Hematopoietic multipotent progenitor cell treated with erythropoietin and hydrocortisone succinate and interleukin-3 and kit ligand, for 15 days (in vitro differentiated cells): ENCODE measurements at places on chromosomes 13 and 19.
A peak's percentile ranks its signal among the peaks of the same experiment; 100 is the strongest.

DNA sequence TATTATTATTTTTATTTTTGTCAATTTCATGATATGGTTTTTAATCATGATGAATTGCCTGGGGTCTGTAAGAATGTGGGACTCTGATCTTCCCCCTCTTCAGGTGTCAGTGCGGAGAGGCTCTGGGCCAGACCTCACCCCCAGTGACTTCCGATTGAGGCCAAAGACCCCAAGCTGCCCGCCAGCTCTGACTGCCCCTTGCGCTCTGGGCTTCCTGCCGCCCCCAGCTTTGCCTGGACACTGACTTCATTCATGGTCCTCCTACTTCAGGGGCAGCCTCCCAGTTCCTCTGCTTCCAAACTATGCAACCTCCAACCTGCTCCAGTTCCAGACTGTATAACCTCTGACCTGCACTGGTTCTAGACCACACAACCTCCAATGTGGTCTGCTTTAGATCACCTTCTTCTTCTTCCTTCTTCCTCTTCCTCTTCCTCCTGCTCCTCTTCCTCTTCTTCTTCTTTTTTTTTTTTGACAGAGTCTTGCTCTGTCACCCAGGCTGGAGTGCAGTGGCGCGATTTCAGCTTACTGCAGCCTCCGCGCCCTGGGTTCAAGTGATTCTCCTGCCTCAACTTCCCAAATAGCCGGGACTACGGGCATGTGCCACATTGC is 6.7 kb upstream of the PPP5C start:
- DNase-seq: no peak

DNA sequence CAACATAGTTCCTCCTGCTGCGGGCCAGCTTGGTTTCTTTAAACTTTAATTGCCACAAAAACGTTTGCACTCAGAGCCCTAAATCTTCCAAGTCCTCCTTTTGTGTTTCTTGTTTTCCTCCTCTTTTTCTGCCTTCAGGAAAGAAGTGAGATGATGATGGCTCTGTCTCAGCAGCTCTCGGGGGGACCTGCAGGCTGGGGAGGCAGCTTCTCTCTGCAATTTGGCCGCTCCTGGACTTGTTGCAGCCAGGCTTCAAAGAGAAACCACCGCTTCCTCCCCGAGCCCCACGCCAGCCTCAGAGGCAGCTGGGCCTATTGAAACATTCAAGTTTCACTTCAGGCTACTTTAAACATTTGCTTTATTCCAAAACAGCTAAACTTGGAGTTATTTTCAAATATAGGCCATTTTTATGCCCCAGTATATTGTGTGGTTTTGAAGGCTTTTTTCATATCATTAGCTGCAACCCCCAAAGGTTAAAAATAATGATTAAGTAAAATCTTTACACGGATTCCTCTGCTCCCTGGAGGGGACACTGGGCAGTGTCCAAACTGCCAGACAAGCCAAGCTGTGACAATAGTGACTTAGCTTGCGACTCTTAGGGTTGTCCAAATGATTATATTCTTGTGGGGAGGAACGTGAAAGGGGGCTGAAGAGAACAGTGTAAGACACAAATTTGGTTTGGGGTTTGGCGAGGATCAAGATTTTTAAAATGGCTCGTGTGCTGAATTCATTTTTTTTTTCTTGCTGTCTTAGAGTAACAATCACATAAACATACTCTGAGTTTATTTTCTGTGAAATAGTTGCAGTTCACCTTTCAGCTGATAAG is 330.8 kb downstream of the DLEU7 start:
- no peak for DNase-seq

DNA sequence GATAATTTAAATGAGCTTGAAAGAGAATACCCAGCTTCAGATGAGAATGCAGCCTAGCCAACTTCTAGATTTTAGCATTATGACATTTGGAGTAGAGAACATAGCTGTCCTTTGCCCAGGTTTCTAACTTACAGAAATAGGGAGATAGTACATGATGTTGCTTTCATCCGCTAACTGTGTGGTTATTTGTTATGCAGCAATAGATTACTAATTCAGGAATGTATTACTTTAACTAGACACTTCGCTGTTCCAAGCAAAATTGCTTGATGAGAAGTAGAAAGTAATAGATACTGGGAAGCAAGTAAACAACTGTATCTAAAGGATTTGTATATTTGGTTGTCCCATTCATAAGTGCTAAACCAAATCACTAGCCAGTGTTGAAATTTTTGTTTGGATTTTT is 790.9 kb upstream of the PRR20A start:
- no peak for DNase-seq

GRCh38 chr19:50628551-50628950 is 11.1 kb downstream of the SYT3 start:
- DNase-seq: no peak

DNA sequence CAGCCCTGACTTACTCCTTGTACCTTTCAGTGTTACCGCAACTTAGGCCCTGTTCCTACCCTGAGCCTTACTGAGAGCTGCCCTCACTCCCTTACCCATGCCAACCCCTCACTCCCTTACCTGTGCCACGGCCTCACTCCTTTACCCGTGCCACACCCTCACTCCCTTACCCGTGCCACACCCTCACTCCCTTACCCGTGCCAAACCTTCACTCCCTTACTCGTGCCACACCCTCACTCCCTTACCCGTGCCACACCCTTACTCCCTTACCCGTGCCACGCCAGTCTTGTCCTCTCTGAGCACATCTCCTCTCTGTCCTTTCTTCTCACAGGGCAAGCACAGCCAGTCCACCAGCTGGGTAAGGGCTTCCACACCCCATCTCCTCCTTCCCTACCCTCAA is 20.3 kb downstream of the AXL start:
- DNase-seq: peak; percentile 30
